ENCODE measurements at places on chromosomes 16 and 17. TPM values are rescaled to one million over a fixed set of nuclear protein-coding genes. Genes with fewer than 3 reads are reported as not detected.

The PDILT gene
- not detected for total RNA-seq

The C16orf54 gene
- not detected for total RNA-seq

The PERCC1 gene
- total RNA-seq = not detected

The CES5A gene
- total RNA-seq = not detected

- H3K27ac ChIP-seq = no peak overlapping the region
- no peak for DNase-seq
- H3K4me3 ChIP-seq = peak overlapping the region; percentile 58
- no peaks in the 10 kb centered on the region for H3K36me3 ChIP-seq
- no peaks in the 10 kb centered on the region for H3K27me3 ChIP-seq
- H3K4me1 ChIP-seq = peaks cover 71% of the 10 kb centered on the region
Measured at GRCh38 chr16:84726669-84727467, 27.1 kb downstream of the USP10 start.

GRCh38 chr17:9468937-9469336, 106.7 kb downstream of the STX8 start:
- peaks cover 3% of the 10 kb centered on the region for H3K36me3 ChIP-seq
- no peak overlapping the region for H3K4me3 ChIP-seq
- no peak for DNase-seq
- H3K27ac ChIP-seq = no peak overlapping the region
- H3K4me1 ChIP-seq = peaks cover 7% of the 10 kb centered on the region
- H3K27me3 ChIP-seq = no peaks in the 10 kb centered on the region

DNA sequence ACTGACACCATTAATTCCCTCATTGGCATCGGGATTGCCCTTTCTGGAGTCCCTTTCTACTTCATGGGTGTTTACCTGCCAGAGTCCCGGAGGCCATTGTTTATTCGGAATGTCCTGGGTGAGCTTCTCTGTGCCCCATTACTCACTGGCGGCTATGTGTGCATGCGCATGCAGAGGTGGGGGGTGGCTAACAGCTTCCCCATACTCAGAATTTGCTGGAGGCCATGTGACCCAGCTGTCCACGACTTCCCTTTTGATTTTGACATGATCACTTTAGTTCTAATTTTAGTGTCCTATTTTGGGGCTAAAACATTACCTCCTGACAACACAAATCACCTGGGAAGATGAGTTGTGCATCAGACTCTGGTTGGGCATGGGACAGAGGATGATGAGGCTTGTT, 14.1 kb downstream of the SLC7A6OS start:
- no peaks in the 10 kb centered on the region for H3K4me1 ChIP-seq
- no peaks in the 10 kb centered on the region for H3K36me3 ChIP-seq
- DNase-seq = no peak
- no peak overlapping the region for H3K4me3 ChIP-seq

GRCh38 chr16:57273359-57273758, 11.1 kb downstream of the PLLP start:
- DNase-seq = no peak
- H3K4me1 ChIP-seq = peaks cover 14% of the 10 kb centered on the region
- H3K27ac ChIP-seq = no peak overlapping the region
- H3K27me3 ChIP-seq = no peaks in the 10 kb centered on the region

- no peak for DNase-seq
- no peak overlapping the region for H3K4me3 ChIP-seq
- H3K4me1 ChIP-seq = no peaks in the 10 kb centered on the region
- H3K27me3 ChIP-seq = peaks cover 18% of the 10 kb centered on the region
- H3K36me3 ChIP-seq = no peaks in the 10 kb centered on the region
- no peak overlapping the region for H3K27ac ChIP-seq
Measured at GRCh38 chr16:81790830-81791435, 11.8 kb downstream of the PLCG2 start.

DNA sequence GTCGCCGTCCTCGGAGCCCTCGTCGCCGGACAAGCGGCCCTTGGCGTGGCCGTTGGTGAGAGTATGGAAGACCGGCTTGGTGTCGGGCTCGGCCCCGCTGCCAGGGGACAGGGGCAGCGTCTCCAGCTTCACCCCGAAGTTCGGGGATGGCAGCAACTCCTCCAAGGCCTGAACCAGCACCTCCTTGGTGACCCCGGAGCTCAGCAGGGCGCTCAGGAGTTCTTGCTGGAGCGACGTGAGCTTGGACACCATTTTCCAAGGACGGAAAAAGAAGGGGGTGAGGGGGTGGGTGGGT, 279 bp downstream of the HNF1B start:
- no peaks in the 10 kb centered on the region for H3K36me3 ChIP-seq
- H3K27ac ChIP-seq = no peak overlapping the region
- no peak overlapping the region for H3K4me3 ChIP-seq

GRCh38 chr17:81931557-81932332, 4.2 kb upstream of the MAFG start:
- peaks cover 7% of the 10 kb centered on the region for H3K27me3 ChIP-seq
- no peak overlapping the region for H3K27ac ChIP-seq
- DNase-seq = no peak
- peak overlapping the region; percentile 77 for H3K4me3 ChIP-seq
- H3K36me3 ChIP-seq = no peaks in the 10 kb centered on the region

DNA sequence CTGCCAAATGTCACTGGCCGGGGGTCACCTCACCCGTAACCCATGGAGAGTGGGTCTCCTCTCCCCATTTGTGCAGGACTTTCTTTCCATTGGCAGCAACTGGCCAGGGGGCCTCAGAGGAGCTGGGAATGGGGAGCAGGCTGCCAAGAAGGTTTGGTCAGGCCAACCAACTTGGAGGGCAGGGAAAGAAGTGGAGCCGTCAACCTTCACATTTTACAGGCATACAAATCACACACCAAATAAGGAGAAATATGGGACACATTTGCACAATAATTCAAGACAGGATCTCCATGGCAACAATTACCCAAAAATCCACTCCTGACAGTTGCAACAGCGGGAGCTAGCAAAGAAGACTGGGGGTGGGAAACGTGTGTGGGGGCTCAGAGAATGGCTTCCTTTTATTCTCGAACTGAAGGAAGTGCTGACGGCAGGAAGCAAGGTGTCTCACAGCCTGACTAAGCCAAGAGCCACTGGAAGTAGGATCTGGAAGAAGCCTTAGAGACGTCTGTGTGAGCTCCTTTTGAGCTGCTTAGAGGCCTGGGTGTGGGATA, 20.9 kb downstream of the RPRML start:
- peak overlapping the region; percentile 52 for H3K27ac ChIP-seq
- H3K36me3 ChIP-seq = peaks cover 13% of the 10 kb centered on the region
- H3K27me3 ChIP-seq = peaks cover 32% of the 10 kb centered on the region
- peaks cover 19% of the 10 kb centered on the region for H3K4me1 ChIP-seq
- no peak for DNase-seq

- H3K27ac ChIP-seq = no peak overlapping the region
- peaks cover 19% of the 10 kb centered on the region for H3K36me3 ChIP-seq
- no peaks in the 10 kb centered on the region for H3K27me3 ChIP-seq
- no peak overlapping the region for H3K4me3 ChIP-seq
Measured at GRCh38 chr16:23103603-23104002, 45.6 kb downstream of the USP31 start.

DNA sequence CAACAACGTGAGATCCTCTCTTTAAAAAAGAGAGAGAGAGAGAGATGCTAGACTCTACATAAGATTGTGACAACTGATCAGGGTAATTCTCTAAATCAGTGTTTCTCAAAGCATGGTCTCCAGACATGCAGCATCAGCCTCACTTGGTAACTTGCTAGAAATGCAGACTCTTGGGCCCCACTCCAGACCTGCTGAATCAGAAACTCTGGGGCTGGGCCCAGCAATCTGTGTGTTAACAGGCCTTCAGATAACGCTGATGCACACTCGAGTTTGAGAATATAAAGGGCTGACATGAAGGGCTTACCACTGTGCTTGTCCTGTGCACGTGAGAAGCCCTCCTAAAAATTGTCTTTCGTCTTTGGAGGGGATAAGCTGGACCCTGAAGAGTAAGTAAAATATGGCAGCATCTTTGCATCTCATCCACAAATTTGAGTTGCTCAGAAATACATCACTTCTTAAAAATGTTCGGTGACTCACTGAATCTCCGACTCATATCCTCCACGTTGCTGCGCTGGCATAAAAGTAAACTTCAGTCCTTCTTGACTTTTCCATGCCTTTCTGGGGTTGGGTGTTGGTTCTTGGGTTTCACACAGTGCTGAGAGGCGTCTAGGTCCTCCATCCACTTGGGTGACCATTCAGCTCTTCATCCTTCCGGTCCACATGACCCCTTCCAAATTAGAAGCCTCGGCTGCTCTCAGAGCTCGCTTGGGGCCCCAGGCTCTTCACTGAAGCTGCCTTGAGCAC, 26.1 kb upstream of the KDM8 start:
- no peak overlapping the region for H3K27ac ChIP-seq
- no peak overlapping the region for H3K4me3 ChIP-seq
- no peaks in the 10 kb centered on the region for H3K36me3 ChIP-seq
- DNase-seq = no peak
- peaks cover 17% of the 10 kb centered on the region for H3K27me3 ChIP-seq
- no peaks in the 10 kb centered on the region for H3K4me1 ChIP-seq

GRCh38 chr17:36932694-36933511, 4.4 kb upstream of the LHX1 start:
- H3K27ac ChIP-seq = no peak overlapping the region
- H3K4me1 ChIP-seq = peaks cover 45% of the 10 kb centered on the region
- H3K27me3 ChIP-seq = peaks cover 100% of the 10 kb centered on the region
- no peak for DNase-seq
- peaks cover 2% of the 10 kb centered on the region for H3K36me3 ChIP-seq

GRCh38 chr17:46158323-46159296, 34.6 kb downstream of the KANSL1 start:
- peaks cover 58% of the 10 kb centered on the region for H3K4me1 ChIP-seq
- H3K27me3 ChIP-seq = no peaks in the 10 kb centered on the region
- H3K36me3 ChIP-seq = peaks cover 8% of the 10 kb centered on the region

GRCh38 chr17:49914096-49914490, 54.9 kb upstream of the DLX4 start:
- no peak overlapping the region for H3K27ac ChIP-seq
- peaks cover 9% of the 10 kb centered on the region for H3K4me1 ChIP-seq
- H3K4me3 ChIP-seq = no peak overlapping the region
- DNase-seq = no peak
- no peaks in the 10 kb centered on the region for H3K36me3 ChIP-seq
- H3K27me3 ChIP-seq = peaks cover 82% of the 10 kb centered on the region

DNA sequence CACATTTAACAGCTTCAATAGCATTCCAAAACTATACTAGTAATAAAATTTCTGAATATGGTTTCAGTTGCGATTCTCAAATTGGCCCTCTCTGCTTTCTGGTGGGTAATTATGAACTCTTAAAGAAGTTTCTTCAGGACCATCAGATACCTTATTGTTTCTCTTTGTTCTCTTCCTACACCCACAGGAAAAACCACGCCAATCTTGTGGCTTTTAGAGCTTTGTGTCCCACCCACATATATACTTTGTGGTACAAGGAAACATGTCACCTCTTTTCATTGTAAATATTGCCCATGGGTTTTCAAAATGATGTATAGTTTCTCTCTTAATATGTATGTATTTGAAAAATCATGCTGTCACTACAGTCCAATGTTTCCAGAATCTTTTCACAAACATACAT, 12.1 kb downstream of the ABCA9 start:
- DNase-seq = no peak
- no peaks in the 10 kb centered on the region for H3K27me3 ChIP-seq
- peaks cover 3% of the 10 kb centered on the region for H3K36me3 ChIP-seq
- H3K27ac ChIP-seq = no peak overlapping the region

DNA sequence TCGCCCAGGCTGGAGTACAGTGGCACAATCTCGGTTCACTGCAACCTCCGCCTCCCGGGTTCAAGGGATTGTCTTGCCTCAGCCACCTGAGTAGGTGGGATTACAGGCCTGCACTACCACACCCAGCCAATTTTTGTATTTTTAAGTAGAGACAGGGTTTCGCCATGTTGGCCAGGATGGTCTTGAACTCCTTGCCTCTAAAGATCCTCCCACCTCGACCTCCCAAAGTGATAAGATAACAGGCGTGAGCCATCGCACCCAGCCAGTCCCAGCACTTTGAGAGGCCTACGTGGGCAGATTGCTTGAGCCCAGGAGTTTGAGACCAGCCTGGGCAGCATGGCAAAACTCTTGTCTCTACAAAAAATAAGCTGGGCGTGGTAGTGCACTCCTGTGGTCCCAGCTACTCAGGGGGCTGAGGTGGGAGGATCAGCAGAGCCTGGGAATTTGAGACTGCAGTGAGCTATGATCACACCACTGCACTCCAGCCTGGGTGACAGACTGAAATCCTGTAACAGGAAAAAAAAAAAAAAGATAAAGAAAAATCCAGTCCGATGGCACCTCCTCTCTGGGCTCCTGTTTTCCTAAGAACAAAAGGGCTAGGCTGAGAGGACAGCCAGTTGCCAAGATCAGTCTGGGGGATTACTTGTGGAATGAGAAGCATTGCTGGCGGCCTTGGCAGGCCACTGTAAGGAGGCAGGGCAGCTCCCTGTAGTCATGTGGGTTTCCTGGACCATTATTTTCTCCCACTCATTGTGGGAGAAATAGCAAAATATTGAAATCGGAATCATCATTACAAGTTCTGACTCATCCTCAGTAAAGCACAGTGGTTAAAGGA, 3.0 kb upstream of the PIPOX start:
- peaks cover 6% of the 10 kb centered on the region for H3K27me3 ChIP-seq
- H3K27ac ChIP-seq = no peak overlapping the region
- peaks cover 3% of the 10 kb centered on the region for H3K36me3 ChIP-seq
- no peak for DNase-seq

GRCh38 chr16:69852815-69853214, 90.7 kb downstream of the WWP2 start:
- peaks cover 19% of the 10 kb centered on the region for H3K36me3 ChIP-seq
- DNase-seq = no peak
- peaks cover 23% of the 10 kb centered on the region for H3K4me1 ChIP-seq
- no peak overlapping the region for H3K27ac ChIP-seq
- H3K4me3 ChIP-seq = no peak overlapping the region

DNA sequence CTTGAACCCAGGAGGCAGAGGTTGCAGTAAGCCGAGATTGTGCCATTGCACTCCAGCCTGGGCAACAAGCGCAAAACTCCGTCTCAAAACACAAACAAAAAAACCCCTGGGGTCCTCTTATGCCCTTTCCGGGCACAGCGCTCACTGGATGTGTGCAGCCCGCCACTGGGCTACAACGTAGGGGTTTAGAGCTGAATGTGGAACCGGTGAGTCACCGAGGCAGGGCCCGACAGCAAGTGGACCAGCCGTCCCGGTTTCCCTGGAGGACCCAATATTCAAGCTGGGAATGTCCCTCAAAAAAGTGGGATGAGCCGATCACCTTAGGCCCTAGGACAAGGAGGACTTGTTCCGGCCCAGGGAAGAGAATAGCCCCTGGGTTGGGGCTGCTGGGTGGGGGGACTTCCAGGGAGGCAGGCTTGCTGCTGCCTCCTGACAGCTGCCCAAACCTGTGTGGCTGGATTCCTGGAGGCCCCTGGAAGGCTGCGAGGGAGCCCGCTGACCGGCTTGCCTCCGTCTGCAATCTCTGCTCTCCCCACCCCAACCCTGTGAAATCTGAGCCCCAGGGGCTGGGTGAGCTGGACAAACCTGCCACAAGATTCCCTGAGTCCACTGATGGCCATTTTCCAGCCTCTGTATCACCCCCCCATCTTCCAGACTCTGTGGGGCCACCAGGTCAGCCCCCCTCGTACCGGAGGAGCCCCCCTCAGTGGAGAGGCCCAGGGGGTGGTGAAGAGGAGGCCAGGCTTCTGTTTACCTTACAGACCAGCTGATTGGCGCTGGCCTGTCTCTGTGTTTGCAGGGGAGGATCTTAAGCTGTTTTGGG, 2.9 kb upstream of the CLDN9 start:
- no peaks in the 10 kb centered on the region for H3K36me3 ChIP-seq
- peaks cover under 1% of the 10 kb centered on the region for H3K4me1 ChIP-seq
- no peak overlapping the region for H3K27ac ChIP-seq
- no peak for DNase-seq
- H3K4me3 ChIP-seq = no peak overlapping the region
- H3K27me3 ChIP-seq = peaks cover 100% of the 10 kb centered on the region
